ENCODE measurements at places on chromosomes 2 and 18.

DNA sequence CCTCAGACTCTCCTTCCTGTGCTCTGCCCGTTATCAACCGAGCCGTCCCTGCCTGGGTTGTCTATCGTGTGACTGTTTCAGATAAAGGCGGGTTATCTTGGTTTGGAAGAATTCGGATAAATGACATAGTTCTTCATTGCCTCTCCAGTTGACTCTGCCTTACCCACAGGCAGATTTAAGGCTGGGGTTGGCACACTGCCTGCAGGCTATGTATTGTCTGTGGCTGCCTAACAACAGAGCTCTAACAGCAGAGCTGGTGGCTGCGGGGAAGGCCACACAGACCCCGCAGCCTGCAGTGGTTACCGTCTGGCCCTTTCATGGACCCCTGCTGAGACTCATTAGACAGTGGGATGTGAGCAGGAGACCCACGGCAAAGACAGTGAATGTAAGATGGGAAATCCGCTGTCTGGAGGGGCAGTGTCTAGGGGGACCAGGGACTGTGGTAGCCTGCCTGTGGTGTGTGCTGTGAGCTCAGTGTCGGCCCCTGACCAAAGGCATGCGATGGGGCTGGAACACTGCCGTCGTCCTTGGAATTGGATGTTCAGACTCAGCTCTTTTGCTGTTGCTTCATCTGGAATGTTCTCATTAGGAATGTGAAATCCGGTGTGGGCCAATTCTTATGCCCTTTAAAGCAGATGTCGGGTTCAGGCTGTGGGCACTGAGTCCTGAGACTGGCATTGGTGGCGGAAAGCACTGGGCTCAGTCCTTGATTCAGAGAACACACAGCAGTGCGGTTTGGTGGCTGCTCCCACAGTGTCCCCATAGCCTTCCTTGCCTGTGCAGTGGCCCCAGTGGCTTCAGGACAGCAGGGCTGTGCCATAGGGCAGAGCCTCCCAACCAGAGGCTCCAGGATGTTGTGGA is 44.5 kb downstream of the SH3RF3 start:
- DNase-seq = peak; percentile 91

DNA sequence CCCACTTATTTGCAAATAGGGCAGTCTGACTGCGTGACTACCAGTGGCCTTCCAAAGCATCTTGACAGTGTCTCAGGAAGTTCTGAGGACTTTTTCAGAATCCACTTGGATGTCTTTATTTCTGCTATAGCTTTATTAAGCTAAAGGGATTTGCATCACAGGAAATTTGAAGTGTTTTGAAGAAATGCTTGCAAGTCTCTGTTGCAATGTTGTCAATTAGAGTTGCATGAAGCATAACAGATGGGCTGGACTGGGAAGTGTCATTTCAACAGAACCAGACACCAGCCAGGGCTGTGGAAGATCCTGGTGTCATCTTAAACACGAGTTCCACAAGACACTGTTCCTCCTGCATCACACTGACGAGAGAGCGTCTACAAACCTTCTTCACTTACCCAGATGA is 224.5 kb downstream of the EN1 start:
- no peak for DNase-seq

GRCh38 chr2:104043864-104044263 is 810.1 kb upstream of the POU3F3 start:
- DNase-seq = no peak

DNA sequence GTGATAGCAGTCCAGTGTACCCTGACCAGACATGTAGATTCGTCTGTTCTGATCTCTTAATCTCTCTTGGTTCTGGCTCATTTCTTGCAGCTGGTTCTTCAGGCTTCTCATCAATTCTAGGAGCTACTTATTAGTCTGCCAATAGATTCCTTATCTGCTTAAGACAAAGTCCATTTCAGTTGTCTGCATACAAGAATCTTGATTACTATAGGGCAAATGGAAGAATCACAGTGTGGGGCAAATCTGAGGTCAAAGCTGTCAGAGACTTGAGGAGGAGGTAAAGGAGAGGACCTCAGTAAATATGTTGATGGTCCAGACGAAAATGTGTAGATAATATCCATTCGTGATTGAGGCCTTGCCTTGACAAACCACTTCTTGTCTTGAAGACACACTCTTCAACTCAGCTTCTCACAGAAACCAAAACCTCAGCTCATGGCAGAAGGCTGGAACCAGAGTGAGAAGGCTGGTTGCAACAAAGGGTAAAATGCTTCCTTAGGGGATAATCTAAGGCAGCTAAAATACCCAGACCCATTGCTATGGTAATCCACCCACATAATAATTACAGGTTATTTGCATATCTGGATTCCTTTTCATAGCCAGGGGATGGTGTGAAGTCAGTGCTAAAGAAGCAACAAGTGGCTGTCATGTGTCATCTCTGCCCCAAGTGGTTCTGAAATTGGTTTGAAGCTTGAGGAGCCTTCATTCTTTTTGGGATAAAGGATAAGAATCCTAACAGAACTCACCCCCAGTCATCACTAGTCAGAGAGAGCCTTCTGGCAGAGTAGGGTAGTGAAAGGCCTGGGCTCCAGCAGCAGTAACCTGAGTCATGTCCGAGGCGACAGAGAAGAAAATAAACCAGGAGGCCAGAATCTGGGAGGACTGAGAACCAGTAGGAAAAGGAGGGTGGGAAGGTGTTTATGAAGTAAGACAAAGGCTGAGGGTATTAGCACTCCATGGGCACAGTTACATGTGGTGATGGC is 29.2 kb upstream of the PELI1 start:
- DNase-seq = no peak

- DNase-seq = no peak
Observed at GRCh38 chr2:233065954-233066470, 5.9 kb downstream of the INPP5D start.

- DNase-seq = no peak
Observed at GRCh38 chr2:113098041-113098440, 29.4 kb upstream of the IL1RN start.
